ENCODE measurements at places on chromosomes 1 and 21. TPM values are rescaled to one million over a fixed set of nuclear protein-coding genes. Genes with fewer than 3 reads are reported as not detected.
A peak's percentile ranks its signal among the peaks of the same experiment; 100 is the strongest.

- no peak overlapping the region for H3K4me3 ChIP-seq
- H3K27me3 ChIP-seq = peaks cover 5% of the 10 kb centered on the region
- H3K27ac ChIP-seq = no peak overlapping the region
- H3K36me3 ChIP-seq = no peaks in the 10 kb centered on the region
- H3K4me1 ChIP-seq = no peaks in the 10 kb centered on the region
Measured at GRCh38 chr1:217895841-217896240, 264.7 kb downstream of the SPATA17 start.

- peaks cover 2% of the 10 kb centered on the region for H3K4me1 ChIP-seq
- no peak overlapping the region for H3K4me3 ChIP-seq
- no peaks in the 10 kb centered on the region for H3K36me3 ChIP-seq
- peak; percentile 56 for DNase-seq
- H3K27me3 ChIP-seq = no peaks in the 10 kb centered on the region
- H3K27ac ChIP-seq = no peak overlapping the region
Measured at GRCh38 chr1:193700710-193701355, 514.4 kb upstream of the B3GALT2 start.

DNA sequence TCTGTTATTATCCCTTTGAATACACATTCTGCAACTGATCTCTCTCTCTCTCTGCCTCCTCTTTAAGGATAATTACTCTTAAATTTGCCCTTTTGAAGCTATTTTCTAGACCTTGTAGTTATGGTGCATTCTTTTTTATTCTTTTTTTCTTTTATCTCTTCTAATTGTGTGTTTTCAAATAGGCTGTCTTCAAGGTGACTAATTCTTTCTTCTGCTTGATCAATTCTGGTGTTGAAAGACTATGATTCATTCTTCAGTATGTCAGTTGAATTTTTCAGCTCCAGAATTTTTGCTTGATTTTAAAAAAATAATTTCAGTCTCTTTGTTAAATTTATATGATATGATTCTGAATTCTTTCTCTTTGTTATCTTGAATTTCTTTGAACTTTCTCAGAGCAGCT, 95.6 kb upstream of the GPR52 start:
- no peak for DNase-seq
- no peaks in the 10 kb centered on the region for H3K36me3 ChIP-seq
- H3K27me3 ChIP-seq = no peaks in the 10 kb centered on the region
- no peak overlapping the region for H3K4me3 ChIP-seq
- no peak overlapping the region for H3K27ac ChIP-seq

DNA sequence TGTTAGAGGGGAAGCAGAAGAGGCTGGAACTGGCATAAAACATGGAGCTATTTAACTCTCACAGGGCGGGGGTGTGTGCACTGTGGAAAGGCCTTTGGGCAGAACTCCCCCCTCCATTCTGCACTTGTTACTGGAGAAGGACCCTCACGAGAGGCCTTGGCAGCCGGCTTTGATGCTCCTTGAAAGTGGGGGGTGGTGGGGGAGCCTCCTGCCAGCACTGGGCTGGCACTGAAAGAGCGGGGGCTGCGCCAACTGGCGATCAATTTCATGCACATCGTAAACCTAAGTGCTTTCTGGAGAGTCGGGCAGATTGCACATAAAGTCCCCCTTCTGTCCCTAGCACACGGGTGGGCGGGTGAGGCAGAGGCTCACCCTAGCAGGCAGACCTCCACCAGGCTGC, 28.9 kb downstream of the FOXO6 start:
- H3K4me3 ChIP-seq = no peak overlapping the region
- no peaks in the 10 kb centered on the region for H3K27me3 ChIP-seq
- H3K4me1 ChIP-seq = peaks cover 38% of the 10 kb centered on the region
- no peaks in the 10 kb centered on the region for H3K36me3 ChIP-seq
- no peak for DNase-seq

CAPN9 gene
- total RNA-seq = not detected

SPRR2D gene
- total RNA-seq = 0.62 TPM

CD48 gene
- total RNA-seq = not detected

- peaks cover 79% of the 10 kb centered on the region for H3K4me1 ChIP-seq
- peak; percentile 99 for DNase-seq
- H3K4me3 ChIP-seq = peak overlapping the region; percentile 41
- H3K27me3 ChIP-seq = no peaks in the 10 kb centered on the region
Measured at GRCh38 chr1:184152434-184152898, 100.9 kb downstream of the TSEN15 start.

DNA sequence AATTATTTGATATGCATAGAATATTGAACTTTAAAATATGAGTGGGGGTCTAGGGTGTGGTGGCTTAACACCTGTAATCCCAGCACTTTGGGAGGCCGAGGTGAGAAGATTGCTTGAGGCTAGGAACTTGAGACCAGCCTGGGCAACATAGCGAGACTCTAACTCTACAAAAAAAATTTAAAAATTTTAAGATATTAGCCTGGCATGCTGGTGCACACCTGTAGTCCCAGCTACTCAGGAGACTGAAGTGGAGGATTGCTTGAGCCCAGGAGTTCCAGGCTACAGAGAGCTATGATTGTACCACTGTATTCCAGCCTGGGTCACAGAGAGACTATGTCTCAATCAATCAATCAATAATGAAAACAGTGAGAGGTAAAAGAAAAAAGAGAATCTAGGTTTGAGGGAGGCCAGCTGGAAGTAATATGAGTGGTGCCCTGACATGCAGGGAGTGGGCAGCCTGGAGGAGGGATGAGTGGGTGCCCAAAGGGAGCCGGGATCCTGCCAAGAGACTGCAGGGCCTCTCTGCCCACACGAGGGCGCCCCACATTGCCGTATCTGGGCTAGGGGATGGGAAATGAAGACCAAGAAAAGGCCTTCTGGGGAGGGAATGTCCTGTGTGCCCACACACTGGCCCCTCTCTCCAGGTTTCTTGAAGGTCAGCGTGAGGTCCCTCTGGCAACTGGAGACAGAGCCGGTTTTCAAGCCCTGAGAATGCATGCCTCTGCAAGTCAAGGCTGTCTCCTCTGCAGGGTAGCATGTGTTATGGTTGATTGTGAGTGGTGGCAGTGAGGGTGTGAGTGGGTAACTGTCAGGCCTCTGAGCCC, 93.9 kb upstream of the PPM1J start:
- no peak overlapping the region for H3K4me3 ChIP-seq
- peaks cover 32% of the 10 kb centered on the region for H3K27me3 ChIP-seq
- H3K4me1 ChIP-seq = no peaks in the 10 kb centered on the region
- H3K27ac ChIP-seq = no peak overlapping the region

DNA sequence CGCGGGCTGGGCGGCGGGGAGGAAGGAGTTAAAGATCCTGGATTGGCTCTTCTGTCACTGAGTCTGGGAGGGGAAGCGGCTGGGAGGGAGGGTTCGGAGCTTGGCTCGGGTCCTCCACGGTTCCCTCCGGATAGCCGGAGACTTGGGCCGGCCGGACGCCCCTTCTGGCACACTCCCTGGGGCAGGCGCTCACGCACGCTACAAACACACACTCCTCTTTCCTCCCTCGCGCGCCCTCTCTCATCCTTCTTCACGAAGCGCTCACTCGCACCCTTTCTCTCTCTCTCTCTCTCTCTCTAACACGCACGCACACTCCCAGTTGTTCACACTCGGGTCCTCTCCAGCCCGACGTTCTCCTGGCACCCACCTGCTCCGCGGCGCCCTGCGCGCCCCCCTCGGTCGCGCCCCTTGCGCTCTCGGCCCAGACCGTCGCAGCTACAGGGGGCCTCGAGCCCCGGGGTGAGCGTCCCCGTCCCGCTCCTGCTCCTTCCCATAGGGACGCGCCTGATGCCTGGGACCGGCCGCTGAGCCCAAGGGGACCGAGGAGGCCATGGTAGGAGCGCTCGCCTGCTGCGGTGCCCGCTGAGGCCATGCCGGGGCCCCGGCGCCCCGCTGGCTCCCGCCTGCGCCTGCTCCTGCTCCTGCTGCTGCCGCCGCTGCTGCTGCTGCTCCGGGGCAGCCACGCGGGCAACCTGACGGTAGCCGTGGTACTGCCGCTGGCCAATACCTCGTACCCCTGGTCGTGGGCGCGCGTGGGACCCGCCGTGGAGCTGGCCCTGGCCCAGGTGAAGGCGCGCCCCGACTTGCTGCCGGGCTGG, at the start of gene NPR1:
TSS of gene NPR1 (plus strand) at position 170 of the 818 bp plus-strand sequence. CDS start at position 591, 421 bp downstream.
- H3K36me3 ChIP-seq = no peaks in the 10 kb centered on the region
- DNase-seq = peak; percentile 54
- no peak within 1 kb of the TSS for H3K27ac ChIP-seq
- peaks cover 26% of the 10 kb centered on the region for H3K4me1 ChIP-seq
- peaks cover 40% of the 10 kb centered on the region for H3K27me3 ChIP-seq

- H3K36me3 ChIP-seq = no peaks in the 10 kb centered on the region
- H3K27ac ChIP-seq = no peak overlapping the region
- H3K4me3 ChIP-seq = no peak overlapping the region
- no peaks in the 10 kb centered on the region for H3K27me3 ChIP-seq
- H3K4me1 ChIP-seq = peaks cover 34% of the 10 kb centered on the region
Measured at GRCh38 chr1:64171246-64171645, 32.2 kb upstream of the UBE2U start.

CGN gene
- total RNA-seq = 2.6 TPM

All from A673 (cell line).